ENCODE measurements at places on chromosomes 6 and 20. TPM values are rescaled to one million over a fixed set of nuclear protein-coding genes. Genes with fewer than 3 reads are reported as not detected.

MARCKS gene
- 54.0 TPM for total RNA-seq

- no peak for DNase-seq
Observed at GRCh38 chr20:437787-438486, 24.4 kb downstream of the TBC1D20 start.

HLA-DOA gene
- not detected for total RNA-seq

DNA sequence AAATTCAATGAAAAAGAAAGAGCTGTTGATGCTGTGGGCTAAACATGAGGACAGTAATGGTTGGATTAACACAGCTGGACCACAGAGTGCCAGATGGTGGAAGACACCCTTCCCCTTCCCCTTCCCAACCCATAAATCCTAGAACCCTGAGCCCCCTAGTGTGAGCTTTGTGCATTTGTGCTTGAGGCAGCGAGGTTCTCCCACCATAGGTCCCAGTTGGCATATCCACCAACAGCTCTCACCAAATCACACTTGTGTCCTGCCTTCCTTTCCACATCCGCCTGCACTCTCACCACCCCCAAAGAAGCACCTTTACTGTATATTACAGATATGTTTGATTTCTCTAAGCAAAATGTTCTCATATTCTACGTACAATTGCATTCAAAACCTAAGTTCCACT, 32.8 kb upstream of the HBS1L start:
- DNase-seq: no peak

DNA sequence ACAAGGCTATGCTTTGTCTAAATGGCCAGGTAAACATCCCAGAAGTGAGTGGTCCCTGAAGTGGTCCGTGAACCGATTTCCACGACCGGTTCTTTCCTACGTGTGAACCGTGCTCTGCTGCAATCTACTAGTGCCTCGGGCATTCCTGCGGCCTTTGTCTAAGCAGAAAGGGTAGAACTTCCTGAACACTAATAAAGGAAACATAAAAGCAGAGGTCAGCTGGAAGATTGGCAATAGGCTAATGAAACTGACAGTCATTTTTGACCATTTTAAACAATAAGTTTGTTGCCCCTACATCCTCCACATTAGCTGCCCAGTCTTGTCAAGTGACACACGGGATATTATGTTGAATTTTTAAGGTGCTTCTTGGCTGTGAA, 410.0 kb downstream of the PLCB1 start:
- DNase-seq: peak; percentile 20

MOG gene
- not detected for total RNA-seq

DNA sequence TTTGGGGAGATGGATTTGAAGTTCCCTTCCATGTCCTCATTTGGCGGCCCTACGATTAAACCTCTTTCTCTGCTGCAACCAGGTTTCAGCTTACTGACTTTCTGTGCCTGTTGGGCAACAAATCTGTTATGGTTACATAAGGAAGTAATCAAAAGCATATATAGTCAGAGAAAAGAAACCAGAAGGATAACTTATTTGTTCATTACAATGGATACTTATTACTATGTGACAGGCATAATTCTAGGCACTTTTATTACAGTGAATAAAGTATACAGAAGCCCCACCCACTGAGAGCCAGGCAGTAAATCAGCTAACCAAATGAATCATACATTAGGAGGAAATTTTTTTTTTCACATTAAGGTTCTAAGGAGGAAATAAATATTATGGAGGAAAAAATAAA, 9.6 kb upstream of the TRIM31 start:
- no peak for DNase-seq

SLC22A16 gene
- not detected for total RNA-seq

- DNase-seq: peak; percentile 88
Observed at GRCh38 chr6:105432797-105433196, 29.9 kb upstream of the PREP start.

LIME1 gene
- total RNA-seq: 0.53 TPM

CCN2 gene
- total RNA-seq: 1.3 TPM

GRCh38 chr6:129662406-129662766, 47.6 kb downstream of the ARHGAP18 start:
- no peak for DNase-seq

- no peak for DNase-seq
Observed at GRCh38 chr20:63893999-63894357, 948 bp upstream of the DNAJC5 start.

- DNase-seq: peak; percentile 36
Observed at GRCh38 chr20:23013429-23013828, 21.7 kb upstream of the SSTR4 start.

PDE7B gene
- total RNA-seq: 0.53 TPM

GRCh38 chr6:33425668-33426577, 6.1 kb downstream of the SYNGAP1 start:
- DNase-seq: peak; percentile 62

- DNase-seq: peak; percentile 85
Observed at GRCh38 chr6:134178161-134179044, 126.0 kb upstream of the SLC2A12 start.

- no peak for DNase-seq
Observed at GRCh38 chr6:145139140-145139850, 596.0 kb downstream of the EPM2A start.

DNA sequence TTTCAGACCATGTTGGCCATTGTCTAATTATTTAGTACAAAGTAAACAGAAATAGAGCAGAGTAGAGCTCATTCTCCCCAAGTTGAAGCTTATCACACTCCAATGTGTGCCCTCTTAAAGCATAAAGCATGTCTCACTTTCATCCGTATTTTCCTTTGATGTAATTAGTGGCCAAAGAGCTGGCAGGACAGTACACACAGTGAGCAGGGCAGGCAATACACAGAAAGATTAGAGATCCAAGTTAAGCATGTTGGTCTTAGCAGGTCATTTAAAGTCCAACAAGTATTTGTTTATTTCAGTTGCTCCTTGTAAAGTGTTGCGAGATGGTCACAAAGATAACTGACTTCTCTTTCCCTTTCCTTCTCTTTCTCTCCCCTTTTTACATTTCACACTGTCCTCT, 47.2 kb downstream of the RFX6 start:
- DNase-seq: no peak

Data from bronchial epithelial cell (primary cell).